ENCODE measurements at places on chromosomes 5 and 9. TPM values are rescaled to one million over a fixed set of nuclear protein-coding genes. Genes with fewer than 3 reads are reported as not detected.

Gene SHC3
- total RNA-seq = not detected

Gene RUSC2
- 2.2 TPM for total RNA-seq

Gene CARTPT
- not detected for total RNA-seq

Gene PRPF4
- 65.9 TPM for total RNA-seq

Gene VCAN
- total RNA-seq = not detected

Gene GLRX
- 29.5 TPM for total RNA-seq

Gene C1QTNF2
- total RNA-seq = not detected

DNA sequence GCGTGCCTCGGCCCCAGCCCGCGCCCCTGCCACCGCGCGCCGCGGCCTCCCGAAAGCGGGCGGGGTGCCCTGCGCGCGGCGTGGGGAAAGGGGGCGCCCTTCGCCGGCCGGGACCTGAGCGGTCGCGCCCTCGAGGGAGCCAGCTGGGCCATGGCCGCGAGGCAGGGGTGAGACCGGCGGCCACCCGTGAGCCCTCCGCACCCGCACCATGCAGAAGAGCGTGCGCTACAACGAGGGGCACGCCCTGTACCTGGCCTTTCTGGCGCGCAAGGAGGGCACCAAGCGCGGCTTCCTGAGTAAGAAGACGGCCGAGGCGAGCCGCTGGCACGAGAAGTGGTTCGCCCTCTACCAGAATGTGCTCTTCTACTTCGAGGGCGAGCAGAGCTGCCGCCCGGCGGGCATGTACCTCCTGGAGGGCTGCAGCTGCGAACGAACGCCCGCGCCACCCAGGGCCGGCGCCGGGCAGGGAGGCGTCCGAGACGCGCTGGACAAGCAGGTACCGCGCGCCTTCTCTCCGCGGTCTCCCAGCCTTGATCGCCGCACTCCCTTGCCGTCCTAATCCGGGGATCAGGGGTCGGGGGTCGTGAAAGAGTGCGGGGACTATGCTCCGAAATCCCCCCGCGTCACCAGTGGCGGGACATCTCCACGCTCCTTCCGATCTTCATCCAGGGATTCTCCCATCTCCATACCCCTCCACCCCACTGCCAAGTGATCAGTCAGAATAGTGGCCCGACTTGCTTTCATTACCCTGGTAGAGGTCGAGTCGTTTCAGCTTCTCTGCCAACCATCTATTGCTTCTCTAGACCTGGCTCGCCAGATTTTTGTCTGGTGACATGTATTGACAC, 590 bp downstream of the RASGRF2 start:
- peak; percentile 64 for DNase-seq

GRCh38 chr5:89570557-89570956, 687.6 kb upstream of the MEF2C start:
- no peak for DNase-seq

DNA sequence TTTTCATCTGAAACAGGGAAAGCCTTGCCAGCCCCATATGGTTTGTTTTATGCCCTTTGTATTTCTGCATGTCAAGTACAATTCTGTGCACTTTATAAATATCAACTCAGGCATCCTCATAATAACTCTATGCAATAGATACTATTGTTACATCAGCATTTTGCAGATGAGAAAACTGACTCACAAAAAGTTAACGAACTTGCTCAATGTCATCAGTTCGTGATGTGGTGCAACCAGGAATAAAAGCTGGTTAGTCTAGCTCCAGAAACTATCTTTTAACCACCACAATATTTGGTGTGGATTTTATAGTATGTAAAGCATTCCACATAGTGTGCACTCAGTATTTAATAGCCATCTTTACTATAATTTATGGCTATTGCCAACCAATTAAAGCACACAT, 134.9 kb downstream of the MRPS30 start:
- no peak for DNase-seq

GRCh38 chr5:75052192-75053053, at the start of gene GCNT4:
TSS of gene GCNT4 (minus strand) at chr5:75052558. CDS start at chr5:75030037, 22,521 bp downstream.
- peak; percentile 62 for DNase-seq

GRCh38 chr5:88675168-88675707, 207.7 kb downstream of the MEF2C start:
- no peak for DNase-seq

DNA sequence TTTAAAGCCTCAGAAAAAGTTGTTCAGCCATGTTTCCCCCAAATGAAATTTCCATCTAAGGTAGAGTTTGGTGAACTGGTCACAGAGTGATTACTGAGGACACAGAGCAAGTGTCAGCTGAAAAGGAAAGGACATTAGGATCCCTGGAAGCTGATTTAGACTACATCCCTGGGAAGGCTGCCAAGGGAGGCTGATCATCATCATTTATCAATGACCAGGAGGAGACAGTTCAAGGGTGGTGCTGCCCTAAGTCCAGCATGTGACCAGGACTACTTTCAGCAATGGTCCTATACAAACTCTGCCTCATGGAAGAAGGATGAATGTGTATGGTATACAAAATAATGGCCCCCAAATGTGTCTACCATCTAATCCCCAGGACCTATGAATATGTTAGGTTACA, 120.6 kb downstream of the PIK3R1 start:
- no peak for DNase-seq

DNA sequence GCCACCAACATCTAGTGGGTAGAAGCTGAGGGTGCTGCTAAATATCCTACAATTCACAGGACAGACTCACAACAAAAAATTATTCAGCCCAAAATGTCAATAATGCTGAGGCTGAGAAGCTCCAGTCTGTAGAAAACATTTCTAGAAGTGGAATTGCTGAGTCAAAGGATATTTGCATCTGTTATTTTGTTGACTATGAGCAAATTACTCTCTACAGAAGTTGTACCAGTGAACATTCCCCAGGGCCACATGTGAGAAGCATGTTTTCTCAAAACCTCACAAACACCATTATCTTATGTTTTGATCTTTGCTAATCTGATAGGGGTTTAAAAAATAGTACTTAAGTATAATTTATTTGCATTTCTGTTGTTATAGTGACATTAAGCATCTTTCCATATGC, 15.4 kb downstream of the ITK start:
- no peak for DNase-seq

DNA sequence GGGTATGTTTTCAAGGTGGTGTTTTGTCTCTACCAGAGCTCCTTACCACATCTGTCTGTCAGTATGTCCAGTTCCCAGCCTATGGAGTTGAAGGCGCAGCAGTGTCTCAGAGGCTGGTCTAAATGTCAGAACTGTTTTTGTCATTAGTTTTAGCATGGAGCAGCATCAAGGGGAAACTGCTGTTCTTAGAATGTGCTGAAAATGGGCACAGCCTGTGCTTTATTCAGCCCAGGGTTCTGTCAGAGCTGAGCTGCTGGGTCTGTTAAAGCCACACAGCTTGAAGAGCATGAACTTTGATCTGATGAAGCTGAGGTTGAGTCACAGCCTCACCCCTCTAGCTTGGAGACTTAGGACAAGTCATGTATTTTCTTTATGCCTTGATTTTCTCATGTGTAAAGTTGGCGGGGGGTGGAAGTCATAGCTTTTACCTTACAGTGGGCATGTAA, 71.9 kb downstream of the RALGPS1 start:
- peak; percentile 15 for DNase-seq

GRCh38 chr5:178699681-178700253, 30.7 kb downstream of the ZNF354A start:
- no peak for DNase-seq

DNA sequence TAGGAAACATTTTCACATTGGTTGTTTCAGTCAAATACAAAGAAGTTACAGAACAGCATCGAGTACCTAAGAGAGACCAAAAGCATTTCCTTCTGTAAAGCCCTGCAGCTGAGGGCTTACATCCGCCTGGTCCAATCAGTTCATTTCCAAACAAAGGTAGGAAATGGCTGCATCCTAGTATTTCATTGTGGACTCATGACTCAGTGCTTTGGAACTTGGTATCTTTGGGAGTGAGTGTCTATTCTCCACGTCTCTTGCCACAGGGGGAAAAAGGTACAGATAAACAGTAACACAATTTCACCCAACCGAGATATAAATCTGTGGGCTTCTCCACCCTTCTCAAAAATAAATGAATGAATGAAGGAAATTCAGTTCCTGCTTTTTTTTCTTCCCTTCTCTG, 75.4 kb downstream of the NFIB start:
- no peak for DNase-seq

GRCh38 chr5:160185626-160186360, 43.5 kb upstream of the FABP6 start:
- no peak for DNase-seq

- peak; percentile 47 for DNase-seq
Measured at GRCh38 chr9:130042406-130042884, 544 bp downstream of the FNBP1 start.

DNA sequence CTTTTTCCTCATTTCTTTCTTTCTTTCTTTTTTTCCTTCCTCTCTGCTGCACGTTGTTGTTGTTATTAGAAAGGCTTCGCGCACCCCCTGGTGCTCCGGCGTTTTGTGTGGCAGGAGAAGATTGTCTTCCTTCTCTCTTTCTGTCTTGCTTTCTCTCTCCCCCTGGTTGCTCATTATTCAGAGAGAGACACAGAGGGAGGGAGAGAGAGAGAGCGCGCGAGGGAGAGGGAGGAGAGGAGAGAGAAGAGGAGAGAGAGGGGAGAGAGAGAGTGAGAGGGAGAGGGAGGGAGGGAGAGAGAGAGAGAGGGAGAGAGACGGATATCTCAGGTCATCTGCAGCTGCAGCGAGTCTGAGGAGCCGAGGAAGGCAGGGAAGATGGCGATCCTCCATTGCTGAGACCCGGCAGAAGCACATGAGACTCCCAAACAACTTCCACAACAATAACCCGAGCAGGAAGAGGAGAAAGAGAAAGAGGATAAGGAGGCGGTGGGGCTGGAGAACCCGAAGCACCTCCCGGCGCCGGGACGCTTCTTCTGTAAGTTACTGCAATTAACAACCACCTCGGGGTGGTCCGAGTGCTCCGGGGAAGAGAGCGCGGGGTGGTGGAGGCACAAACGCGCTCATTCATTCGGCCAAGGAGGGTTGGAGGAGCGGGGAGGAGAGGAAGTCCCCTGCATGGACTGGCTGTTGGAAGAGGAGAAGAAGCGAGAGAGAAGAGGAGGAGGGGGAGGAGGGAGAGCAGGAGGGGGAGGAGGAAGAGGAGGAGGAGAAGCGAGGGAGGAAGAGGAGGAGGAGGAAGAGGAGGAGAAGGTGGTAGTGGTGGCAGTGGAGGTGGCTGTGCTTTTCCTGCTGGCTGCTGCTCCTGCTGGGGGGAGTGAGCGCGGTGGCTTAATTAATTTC, at the start of gene ZNF462:
ZNF462 (plus strand) TSS at position 346 of the 900 bp plus-strand sequence. CDS start 60,218 bp downstream, outside the sequence.
- no peak for DNase-seq

DNA sequence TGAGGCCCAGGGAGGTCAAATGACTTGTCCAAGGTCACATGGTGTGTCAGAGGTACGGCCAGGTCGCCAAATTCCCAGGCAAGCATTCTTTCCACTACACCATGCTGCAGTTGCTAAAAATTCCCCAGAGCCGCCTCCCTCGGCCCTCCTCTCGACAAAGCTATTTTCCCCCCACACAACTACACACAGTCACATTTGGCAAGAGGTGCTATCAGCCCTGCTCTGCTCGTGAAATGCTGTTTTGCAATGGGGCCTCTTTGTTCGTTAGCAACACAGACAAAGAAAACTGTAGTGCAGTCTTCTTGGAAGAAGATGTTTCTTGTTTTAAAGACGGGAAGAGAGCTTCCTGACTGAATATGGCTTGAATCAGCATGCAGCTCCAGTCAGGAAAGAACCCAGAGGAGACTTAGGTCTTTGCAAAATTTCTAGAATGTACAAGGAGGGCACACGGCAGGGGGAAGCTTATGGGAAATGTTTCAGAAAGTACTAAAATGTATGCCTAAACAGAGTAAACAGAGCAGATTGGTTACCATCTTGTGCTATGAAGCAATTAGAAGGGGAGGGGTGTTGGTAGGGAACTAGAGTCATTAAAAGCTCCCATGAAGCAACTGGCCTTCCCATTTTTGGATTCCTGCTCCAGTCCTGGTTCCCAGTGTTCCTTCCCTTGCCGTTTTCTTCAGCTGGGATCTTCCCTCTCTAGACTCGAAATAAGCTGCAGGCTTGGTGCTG, 14.2 kb downstream of the SLIT3 start:
- no peak for DNase-seq

- DNase-seq = peak; percentile 33
Measured at GRCh38 chr9:124320062-124320973, 62.6 kb downstream of the NEK6 start.

DNA sequence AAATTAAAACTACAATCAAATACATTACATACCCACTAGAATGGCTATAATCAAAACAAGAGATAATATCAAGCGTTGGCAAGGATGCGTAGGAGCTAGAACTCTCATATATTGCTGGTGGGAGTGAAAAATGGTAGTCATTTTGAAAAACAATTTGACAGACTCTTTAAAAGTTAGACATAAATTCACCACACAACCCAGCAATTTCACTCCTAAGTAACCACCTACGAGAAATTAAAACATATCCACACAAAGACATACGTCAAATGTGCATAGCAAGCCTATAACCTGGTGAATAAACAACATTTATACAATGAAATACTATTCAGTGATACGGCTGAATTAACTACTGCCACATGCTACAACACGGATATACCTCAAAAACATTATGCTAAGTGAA, 44.7 kb downstream of the GKAP1 start:
- no peak for DNase-seq

- no peak for DNase-seq
Measured at GRCh38 chr9:68912561-68912960, 101.4 kb downstream of the PRKACG start.

DNA sequence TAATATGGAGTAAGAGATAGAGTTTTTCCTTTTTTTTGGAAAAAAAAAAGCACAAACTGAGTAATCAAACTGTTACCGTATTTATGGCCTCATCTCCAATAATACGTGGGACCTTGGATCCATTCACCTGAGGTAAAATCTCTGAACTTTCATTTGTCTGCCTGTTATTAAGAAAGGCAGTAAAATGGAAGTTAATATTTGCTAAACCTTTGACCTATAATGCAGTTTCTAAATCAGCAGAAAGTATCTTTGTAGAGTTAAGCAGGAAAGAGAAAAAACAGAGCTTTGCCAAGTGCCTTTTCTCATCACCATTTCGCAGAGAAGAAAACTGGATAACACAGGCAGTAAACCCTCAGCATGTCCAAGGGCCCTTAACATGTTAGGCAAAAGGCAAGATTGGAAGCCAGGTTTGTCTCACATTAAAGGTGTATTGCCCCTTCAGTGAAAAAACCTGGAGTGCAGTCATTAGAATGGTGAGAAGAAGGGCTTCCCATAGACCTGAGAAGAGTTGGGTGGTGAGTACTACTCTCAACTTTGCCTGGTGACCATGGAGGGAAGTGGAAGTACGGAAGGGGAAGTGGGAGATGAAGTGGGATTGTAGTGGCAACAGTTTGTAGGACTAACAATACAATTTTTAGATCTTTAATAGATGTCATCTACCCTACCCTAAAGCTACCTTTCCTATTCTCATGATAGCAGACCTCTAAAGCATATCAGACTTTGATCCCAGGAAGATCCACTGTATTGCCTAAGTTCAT, 65.4 kb upstream of the GRAMD2B start:
- DNase-seq = no peak
